AG08396 (cell line): ENCODE measurements at places on chromosomes 16 and 17.

- no peak for DNase-seq
Observed at GRCh38 chr16:65102326-65102725, 19.5 kb downstream of the CDH11 start.

GRCh38 chr17:74345433-74346241 lies 16.0 kb downstream of the BTBD17 start:
- no peak for DNase-seq

GRCh38 chr17:72775919-72776318 lies 316.6 kb downstream of the SLC39A11 start:
- DNase-seq, result no peak

DNA sequence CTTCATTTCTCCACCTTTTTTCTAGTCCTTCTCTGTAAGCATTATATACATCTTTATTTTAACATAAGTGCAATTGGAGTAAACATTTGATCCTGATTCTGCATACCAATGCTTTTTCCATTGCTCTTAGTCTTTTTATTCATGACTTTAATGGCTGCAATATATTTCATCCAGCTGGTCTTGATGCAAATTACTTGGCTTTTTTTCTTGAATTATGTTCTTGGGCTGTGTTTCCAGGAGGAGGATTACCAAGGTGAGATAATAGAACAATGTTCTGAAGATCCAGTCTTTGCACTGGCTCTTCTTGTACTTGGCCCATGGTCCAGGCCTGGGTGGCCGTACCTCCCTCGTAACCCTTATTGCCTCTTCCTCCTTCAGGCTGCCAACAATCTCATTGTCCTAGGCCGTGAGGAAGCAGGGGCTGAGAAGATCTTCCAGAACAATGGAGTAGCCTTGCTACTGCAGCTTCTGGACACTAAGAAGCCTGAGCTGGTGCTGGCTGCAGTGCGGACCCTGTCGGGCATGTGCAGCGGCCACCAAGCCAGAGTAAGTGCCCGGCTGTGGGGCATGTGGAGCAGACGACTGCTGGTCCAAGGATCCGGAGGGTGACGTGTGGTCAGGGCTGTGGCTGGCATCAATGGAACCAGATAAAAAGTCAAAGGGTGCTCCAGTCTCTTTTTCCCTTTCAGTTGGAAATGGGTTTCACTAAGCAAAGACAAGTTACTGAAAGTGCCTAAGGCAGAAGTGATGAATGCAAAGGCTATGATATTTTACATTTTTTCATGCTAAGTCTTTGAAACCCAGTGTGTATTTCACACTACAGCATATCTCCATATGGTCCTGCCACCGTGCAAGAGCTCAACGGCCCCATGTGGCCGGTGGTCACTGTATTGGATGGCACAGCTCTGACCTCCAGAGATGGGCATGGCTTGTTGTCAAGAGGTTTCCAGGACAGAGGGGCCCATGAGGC lies 6.9 kb downstream of the UNC45B start:
- DNase-seq, result no peak

- DNase-seq, result no peak
Observed at GRCh38 chr17:20074489-20074888, 65.3 kb downstream of the SPECC1 start.

DNA sequence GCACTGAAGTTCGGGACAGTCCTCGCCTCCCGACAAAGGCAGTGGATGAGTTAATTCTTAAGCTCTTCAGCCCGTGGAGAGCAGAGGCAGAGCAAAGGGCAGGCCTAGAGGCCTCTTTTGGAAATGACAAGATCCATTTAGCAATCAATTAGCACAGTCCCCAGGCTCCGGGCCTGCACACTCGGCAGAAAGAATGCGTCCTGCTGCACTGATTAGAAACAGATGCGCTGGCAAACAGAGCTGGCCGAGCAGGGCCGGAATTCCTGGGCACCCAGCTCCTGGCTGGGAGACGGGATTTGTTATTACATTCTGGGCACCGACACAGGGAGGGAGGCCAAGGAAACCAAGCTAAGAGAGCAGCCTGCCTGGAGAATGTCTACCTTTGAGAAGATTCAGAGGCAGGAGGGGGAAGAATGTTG lies 162.9 kb downstream of the COPRS start:
- peak; percentile 93 for DNase-seq

- no peak for DNase-seq
Observed at GRCh38 chr17:57401556-57402488, 145.5 kb downstream of the MSI2 start.

- DNase-seq, result peak; percentile 31
Observed at GRCh38 chr16:48014349-48015135, 141.3 kb downstream of the ABCC12 start.
